ENCODE measurements at places on chromosomes 7 and 10.

- peak; percentile 63 for DNase-seq
These were observed 9.2 kb downstream of the ITPRIP start for GRCh38 chr10:104328896-104329710.

GRCh38 chr7:157831143-157831905, 494.5 kb downstream of the DNAJB6 start:
- no peak for DNase-seq

DNA sequence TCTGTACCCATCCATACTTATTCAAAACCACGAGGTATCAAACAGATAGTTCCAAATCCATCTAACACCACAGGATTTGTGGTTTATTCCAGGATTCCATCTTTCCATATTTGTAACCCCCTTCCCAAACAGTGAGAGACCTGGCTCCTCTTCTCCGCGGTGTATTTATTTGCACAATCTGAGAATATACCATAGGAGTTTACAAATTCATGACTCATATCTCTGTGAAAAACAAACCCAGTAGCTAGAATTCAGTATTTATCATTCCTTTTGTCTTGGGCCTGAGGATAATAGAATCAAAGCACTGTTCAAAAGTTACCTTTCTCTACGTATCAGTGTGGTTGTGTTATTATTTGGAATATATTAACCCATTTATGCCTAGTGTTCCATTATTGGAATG, 31.9 kb downstream of the PDSS1 start:
- no peak for DNase-seq

DNA sequence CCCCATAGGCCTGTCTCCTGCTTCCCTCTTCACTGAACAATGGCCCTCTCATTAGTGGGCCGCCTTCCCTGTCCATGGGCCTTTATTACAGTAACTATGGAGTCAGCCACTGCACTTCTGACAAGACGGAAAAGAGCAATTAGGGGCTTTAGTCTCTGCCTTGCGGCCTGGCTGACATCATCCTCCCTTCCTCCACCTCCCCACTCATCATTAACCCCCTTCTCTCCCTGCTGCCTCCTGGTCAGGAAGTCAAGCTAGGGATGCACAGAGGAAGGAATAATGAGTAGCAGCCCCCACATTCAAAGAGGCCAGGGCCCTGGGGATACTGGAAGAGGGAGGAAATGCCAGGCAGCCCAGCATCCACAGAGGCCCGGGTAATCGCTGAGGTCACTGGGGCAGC, 101.6 kb upstream of the PLXNA4 start:
- no peak for DNase-seq
